GM04504 (cell line): ENCODE measurements at places on chromosomes 13 and 19.
A peak's percentile ranks its signal among the peaks of the same experiment; 100 is the strongest.

GRCh38 chr13:26435171-26435570, 122.3 kb upstream of the WASF3 start:
- no peak for DNase-seq

- DNase-seq, result no peak
Measured at GRCh38 chr19:39167461-39168257, 29.1 kb upstream of the NCCRP1 start.

- DNase-seq, result no peak
Measured at GRCh38 chr19:2171349-2172145, 7.8 kb downstream of the DOT1L start.

- no peak for DNase-seq
Measured at GRCh38 chr13:40706439-40706838, 40.0 kb upstream of the FOXO1 start.

DNA sequence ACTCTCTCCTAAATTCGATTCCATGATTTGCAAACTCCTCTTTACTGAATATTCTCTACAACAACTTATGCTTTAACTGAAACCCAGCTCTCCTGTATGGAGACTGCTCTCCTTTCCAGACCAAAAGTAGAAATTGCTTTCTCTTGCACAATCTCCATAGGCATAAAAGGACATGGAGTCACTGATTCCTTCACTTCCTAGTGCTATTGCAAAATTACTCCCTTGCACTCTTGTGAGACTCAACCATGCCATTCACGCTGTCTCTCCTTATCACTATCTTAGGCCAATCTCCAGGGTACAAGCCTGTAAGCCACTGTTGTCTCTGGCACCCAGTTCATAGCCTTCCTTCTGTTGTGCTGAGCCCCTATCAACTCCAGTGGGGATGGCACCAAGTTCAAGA, 30.6 kb downstream of the SERPINE3 start:
- no peak for DNase-seq

GRCh38 chr19:36573895-36574720, 1.0 kb upstream of the ZNF529 start:
- peak; percentile 7 for DNase-seq

DNA sequence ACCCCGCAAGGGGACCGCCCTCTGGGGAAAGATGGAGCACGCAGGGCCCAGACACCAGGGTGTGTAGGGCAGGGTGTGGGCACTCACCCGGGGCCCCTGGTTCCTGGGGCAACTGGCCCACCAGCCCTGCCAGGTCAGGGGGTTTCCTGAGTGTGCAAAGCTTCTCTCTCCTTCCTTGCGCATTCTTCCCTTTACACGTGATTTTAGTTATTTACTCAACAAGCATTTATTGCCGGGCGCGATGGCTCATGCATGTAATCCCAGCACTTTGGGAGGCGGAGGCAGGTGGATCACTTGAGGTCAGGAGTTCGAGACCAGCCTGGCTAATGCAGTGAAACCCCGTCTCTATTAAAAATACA, 20.4 kb downstream of the PRR36 start:
- no peak for DNase-seq

- no peak for DNase-seq
Measured at GRCh38 chr19:18147396-18147795, 5.6 kb upstream of the PIK3R2 start.

DNA sequence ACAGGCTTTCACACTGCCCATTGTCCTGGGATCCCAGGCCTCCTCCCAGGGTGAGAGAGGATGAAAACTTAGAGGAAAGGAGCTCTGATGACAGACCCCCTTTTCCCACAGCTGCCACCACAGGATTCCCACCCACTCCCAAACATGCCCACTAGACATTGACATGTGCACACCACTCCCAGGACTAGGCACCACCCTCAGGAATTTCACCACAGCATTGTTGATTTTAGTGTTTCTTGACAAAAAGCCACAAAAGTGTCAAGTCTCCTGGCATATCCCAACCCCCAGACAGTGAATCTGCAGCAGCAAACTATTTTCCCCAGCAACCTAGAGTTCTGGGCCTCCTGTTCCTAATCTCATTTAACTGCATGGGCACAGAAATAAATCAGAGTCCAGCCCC, 10.1 kb downstream of the ZNF714 start:
- DNase-seq, result peak; percentile 38

DNA sequence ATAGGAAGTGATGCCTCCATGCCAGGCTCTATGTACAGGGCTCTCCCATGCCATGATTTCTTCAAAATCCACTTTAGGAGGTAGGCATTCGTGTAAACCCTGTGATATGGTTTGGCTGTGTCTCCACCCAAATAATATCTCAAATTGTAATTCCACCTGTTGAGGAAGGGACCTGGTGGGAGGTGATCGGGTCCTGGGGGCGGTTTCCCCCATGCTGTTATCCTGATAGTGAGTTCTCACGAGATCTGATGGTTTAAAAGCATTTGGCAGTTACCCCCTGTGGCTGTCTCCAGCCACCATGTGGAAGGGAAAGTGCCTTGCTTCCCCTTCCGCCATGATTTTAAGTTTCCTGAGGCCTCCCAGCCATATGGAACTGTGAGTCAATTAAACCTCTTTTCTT, 8.1 kb downstream of the SARS2 start:
- DNase-seq, result no peak

DNA sequence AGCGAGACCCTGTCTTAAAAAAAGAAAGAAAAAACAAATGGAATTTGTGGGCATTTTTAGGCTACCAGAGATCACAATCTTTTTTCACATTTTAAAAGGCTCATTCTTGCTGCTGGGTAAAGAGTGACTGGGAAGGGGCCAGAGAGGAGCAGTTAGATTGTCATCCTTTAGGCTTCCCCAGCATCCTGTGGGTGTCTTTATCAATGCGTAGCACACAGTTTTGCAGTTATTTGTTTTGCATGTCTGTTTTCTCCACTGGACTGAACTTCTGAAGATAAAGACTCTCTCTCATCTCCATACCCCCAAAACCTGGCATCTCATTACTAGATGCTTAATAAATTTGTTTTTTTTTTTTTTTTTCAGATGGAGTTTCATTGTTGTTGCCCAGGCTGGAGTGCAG, 2.1 kb upstream of the UTP14C start:
- no peak for DNase-seq

GRCh38 chr13:76654263-76654662, 231.9 kb downstream of the KCTD12 start:
- DNase-seq, result no peak

DNA sequence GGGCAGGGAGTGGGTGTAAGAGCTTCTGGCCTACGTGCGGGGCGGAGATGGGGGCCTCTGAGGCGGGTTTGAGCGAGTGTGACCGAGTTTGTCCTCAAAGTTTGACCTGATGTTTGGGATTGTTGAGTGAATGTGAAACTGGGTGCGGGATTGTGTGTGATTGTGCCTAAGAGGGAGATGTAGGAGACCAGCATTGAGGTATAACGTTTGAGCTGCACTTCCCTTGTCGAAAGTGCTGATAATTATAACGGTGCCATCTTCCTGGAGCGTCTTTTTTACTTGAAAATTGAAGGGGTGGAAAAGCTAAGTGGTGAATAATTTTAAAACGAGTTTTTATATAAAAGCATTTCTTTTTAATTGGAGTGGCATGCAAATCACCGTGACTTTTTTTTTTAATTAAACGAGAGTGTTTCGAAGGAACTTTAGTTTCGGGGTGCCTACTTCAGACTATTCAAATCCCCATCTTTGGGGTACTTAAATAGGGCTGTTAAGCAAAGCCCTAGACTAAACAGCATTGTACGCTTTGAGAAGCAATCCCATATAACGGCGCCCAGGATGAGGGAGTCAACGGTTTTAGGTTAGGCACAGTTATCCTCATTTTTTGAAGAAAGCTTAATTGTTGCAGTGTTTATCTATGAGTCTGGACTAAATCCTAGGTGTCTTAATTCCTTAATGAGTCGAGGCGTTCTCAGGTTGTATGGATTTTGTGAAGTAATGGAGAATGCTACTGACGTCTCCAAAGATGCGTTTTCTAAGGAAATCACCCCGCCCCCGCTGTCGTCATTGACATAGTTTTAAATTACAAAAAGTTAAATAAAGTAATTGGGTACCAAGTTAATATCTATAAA, 594 bp downstream of the ZNF146 start:
- DNase-seq, result no peak

- no peak for DNase-seq
Measured at GRCh38 chr19:19262190-19263057, 10.7 kb downstream of the TM6SF2 start.

DNA sequence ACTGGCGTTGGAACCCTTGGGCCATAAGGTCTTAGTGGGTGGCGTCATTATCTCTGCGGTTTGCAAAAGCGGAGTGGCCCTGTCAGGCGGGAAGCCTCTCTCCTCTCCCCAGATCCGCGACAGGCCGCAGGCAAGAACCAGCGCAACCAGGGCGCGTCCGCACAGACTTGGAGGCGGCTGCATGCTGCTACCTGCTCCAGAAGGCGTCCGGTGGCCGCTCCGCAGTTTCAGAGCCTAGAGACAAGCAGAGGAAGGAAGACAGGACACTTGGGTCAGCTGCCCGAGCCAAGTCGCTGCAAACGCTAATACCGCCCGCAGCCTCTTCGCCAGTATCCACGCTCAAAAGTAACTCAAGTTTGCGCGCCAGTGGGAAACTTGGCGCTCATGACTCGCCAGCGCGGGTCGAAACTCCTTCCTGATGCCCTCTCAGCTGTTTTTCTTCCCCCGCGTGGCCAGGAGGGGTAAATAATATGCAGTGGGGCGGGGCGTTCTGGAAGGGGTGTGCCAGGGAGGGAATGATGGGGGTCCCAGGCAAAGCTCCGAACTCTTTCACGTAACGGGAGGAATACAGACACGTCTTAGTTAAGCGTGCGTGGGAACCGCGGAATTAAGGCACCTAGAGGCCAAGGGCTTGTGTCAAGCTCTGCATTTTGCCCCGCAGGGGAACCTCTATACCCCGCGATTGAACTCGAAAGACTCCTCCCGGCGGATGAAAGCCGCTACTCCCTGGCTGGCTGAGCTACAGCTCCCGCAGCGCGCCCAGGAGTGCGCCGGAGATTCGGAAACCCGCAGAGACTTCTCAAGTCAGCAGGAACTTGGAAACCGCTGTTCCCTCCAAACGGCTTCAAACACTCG, at the start of gene EDNRB:
Gene EDNRB (minus strand): TSS at position 441 of the 855 bp plus-strand sequence. CDS start 258 bp downstream, at position 183.
- DNase-seq, result no peak
